ENCODE measurements at places on chromosomes 16 and 17.

DNA sequence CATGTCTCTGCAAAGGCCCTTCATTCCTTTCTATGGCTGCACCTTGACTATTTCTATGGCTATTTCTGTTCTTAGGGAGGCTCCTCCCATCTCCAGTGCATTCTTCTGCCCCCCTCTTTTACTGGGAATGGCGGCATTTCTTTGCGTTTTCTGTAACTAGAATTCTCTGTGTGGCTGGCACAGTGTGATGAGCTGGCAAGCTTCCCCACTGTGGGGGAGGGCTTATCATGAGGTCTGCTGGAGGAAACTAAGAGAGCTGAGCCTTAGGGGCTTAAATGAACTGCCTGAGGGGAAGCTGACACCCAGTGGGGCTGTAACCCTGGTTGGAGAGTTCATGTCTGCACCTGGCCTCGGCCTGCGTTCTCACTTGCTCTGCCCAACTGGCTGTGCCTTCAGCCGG, 1.5 kb upstream of the CARD14 start:
- DNase-seq = no peak

- DNase-seq = no peak
Observed at GRCh38 chr17:82087961-82088837, 9.8 kb downstream of the FASN start.

- no peak for DNase-seq
Observed at GRCh38 chr16:28089992-28090365, 26.5 kb upstream of the GSG1L start.

GRCh38 chr16:3012828-3013420, at the start of gene CLDN9:
CLDN9 (plus strand) TSS chr16:3012923; CDS start chr16:3013363, 440 bp downstream.
- no peak for DNase-seq

DNA sequence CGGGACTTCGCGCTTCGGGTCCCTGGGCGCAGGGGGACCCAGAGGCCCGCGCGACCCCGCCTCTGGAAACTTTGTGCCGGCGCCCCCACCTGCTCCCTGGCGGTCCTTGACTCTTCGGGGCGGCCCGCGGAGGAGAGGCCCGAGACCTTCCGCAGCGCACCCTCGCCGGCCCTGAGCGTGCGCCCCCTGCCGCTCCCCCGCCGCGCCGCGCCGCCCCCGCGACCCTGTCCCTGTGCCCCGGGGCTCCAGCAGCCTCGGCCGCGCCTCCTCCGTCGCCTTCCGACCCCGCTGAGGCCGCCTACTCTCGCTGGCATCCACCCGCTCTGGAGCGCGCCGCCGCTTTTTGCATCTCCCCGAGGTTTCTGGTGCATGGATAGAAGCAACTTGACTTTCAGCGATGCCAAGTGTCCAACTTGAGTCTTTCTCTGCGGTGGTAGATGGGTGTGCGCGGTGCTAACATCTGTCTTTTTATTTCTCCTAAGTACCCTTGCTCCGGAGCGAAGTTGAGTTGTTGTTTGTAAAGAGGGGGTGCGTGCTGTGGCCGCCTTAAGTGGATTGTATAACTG, 414 bp downstream of the DUSP14 start:
- peak; percentile 46 for DNase-seq
